ENCODE measurements at places on chromosomes 4 and X.

- peak; percentile 93 for ATAC-seq
Measured at GRCh38 chrX:24494647-24495075, 29.6 kb downstream of the PDK3 start.

DNA sequence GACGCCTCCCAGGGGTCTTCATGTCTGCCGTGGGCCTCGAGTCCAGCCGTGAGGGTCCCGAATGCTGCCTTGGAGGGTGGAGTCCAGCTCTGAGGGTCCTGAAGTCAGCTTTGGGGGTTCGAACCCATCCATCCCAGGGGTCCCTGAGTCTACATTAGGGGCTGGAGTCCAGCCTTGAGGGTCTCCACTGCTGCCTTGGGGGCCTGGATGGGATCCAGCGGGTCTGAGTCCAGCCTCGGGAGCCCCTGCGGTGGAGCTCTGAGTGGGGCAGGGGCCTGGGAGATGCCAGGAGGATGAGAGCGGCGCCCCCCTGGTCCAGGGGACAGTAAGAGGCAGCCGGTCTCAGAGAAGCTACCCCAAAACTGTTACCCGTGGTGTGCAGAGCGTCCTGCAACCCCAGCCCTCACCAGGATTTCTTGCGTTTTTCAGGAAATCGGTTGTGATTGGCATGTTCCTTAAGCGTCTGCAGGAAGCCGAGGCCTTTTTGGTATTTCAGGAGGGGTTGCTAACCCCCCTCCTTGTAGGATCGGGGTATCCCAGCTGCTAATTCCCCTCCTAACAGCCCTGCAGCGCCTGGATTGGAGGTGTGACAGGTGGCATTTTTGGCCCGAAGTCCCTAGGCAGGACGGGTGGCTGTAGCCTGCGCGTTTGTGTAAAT is 1.7 kb upstream of the GTPBP6 start:
- ATAC-seq, result no peak

- no peak for ATAC-seq
Measured at GRCh38 chrX:109632906-109633504, 8.0 kb upstream of the KCNE5 start.

DNA sequence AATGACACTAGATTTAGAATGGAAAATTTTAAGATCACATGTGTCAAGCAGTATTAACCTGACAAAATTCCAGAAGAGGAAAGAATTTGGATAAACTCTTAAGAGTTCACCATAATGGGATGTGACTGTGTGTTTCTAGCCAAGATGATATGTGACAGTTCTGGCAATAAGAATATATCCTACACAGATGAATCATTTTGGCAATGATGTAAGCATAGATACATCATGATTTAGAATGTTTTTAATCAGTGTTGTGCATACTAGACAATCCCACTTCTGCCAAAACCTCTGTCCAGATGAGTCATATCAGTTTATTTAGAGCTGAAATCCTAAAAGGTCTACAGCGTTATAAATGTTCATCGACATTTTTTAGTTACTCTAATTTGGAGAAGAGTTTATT is 48.8 kb downstream of the PTCHD1 start:
- no peak for ATAC-seq

- ATAC-seq, result no peak
Measured at GRCh38 chrX:133794126-133794525, 191.3 kb downstream of the GPC3 start.

DNA sequence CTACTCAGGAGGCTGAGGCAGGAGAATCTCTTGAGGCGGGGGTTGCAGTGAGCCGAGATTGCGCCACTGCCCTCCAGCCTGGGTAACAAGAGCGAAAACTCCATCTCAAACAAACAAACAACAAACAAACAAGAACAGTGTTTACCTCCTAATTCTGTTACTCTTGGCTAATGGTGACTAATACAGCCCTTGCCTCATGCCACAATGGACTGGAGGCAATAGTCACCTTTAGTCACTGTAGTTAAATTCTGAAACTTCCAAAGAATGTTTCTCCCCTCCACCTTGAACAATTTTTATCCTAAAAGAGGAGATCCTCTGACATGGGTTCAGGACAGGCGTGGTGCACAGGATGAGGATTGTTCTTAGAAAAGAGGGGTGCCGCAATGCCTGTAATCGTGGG is 241.2 kb upstream of the CTSO start:
- ATAC-seq, result no peak
